ENCODE measurements at places on chromosomes 13 and 19.

DNA sequence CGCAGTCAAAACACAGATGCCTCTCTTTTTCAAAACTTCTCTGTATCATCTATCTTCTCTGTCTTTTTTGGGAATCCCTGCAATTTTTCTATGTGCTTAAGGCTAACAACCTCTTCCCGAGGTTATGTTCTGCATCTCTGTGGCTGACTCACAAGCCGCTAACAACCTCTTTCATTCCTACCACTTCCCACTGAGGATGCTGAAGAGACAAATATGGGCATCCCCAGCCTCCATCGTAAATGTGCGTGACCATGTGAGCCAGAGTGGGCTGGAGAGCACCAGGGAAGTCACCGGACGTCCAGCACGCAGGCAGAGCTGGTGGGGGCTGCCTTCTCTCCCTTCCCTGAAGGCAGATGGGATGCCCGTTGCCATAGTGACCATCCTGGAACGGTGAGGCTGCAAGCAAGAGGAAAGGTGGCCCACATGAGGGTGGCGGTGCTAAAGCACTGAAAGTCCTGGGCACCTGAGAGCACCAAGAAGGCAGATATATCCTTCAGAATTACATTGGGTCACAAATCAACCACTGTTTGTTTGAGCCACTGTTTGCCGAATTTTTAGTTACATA, 122.8 kb downstream of the SHISA2 start:
- DNase-seq: no peak

DNA sequence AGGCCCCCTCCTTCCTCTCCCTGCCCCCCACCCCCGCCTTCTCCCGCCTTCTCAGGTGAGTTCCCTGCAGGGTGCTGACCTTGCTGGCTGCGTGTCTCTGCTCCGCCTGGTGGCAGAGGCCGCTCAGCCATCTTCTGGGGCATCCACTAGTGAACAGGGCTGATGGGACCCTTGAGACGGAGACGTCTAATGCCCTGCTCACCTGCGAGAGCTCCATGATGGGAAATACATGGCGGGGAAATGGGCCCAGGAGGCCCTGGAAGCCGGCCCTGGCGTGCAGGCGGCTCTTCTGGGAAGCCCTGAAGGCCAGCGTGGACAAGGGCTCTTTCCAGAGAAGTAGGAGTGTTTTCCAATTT, 15.2 kb upstream of the F7 start:
- no peak for DNase-seq

DNA sequence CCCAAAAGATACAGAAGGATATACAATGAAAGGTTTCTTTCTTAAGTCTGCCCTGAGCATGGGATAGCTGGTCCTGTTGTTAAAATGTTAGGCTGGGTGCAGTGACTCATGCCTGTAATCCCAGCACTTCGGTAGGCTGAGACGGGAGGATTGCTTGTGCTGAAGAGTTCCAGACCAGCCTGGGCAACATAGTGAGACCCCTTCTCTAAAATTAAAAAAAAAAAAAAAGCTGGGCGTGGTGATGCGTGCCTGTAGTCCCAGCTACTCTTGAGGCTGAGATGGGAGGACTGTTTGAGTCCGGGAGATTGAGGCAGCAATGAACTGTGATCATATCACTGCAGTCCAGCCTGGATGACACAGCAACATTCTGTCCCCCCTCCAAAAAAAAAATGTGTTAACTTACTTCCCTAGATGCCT, 52.5 kb upstream of the SHKBP1 start:
- no peak for DNase-seq

- no peak for DNase-seq
Measured at GRCh38 chr19:16330368-16330801, 5.8 kb downstream of the KLF2 start.

DNA sequence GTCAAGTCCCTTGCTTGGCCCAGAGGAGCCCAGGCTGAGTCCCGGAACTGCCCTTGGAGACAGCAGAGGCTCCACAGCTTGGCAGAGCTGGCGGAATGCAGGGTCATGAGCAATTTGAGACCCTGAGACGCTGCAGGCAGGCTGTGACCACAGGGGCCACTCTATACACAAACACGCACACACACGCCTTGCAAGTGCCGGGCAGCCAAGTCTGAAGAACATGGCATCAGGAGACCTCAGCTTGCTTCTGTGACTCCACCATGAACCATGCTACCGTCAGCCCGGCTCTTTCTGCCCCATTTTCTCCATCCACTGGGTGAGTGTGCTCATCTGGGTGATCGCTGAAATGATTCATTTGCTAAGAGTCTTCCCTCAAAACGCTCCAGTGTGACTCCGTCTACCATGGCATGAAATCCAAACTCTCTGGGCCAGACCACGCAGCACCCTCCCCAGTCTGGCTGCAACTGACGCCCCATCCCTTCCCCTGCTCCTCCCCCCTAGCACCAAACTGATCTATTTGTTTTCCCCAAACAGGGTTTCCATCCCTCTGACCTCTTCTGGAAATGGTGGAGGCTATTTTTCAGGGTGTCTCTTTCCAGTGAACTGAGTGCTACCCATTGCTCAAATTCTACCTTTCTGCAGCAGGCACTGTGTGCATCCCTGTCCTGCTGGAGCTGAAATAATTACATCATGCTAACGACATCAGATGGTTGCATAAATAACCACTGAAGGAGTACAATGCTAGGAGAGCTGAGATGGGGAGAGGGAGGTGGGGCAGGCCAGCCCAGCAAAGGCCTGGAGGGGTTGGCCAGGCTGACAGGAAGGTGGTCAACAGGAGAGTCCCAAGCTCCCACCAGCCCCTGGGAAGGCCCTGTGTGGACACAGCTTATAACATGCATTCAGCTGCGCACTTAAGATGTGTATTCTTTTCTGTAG, 3.1 kb downstream of the CARS2 start:
- DNase-seq: no peak

GRCh38 chr19:39617745-39618144, 15.4 kb downstream of the LGALS13 start:
- DNase-seq: no peak

GRCh38 chr13:110377178-110377825, 70.2 kb downstream of the COL4A2 start:
- DNase-seq: no peak

DNA sequence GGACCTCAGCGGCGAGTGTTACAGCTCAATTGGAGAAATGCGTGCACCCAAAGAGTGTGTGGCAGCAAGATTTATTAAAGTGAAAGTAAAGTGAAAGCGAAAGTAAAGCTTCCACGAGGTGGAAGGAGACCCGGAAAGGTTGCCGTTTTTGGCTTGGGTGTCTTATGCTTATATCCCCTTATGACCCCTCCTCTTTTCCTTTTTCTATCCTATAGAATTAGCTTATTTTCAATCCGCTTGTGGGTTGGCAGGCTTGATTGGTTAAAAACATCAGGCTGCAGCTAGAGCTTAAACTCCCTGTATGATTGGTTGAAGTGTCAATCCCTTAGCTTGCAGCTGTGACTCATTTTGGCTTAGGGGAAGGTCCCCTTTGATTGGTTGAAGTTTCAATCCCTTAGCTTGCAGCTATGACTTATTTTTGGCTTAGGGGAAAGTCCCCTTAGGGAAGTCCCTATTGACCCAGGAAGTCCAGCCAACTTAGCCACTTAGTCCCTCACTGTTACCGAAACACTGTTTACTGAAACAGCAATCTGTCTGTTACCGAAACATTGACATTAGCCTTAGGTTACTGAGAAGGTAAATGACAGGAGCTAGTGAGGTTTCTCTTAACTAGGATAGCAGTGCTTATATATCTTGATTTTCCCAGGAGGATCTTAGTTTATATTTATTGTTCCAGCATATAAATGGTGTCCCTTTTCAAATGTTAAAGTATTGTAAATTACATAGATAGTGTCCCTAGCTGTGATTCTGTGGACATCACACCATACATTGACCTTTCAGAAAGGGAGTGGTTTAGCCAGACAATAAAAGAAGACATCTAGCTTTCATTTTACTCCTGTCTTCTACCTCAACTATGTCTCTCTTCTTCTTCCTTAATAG, 575.8 kb downstream of the DACH1 start:
- no peak for DNase-seq

- DNase-seq: no peak
Measured at GRCh38 chr19:21308773-21309172, 20.4 kb downstream of the ZNF708 start.

- no peak for DNase-seq
Measured at GRCh38 chr19:1478934-1479707, at the start of gene C19orf25. Gene C19orf25, minus strand, starts transcription at chr19:1479215. Its CDS starts 312 bp downstream, at chr19:1478903.

- no peak for DNase-seq
Measured at GRCh38 chr13:111957913-111958450, 109.0 kb upstream of the SOX1 start.

DNA sequence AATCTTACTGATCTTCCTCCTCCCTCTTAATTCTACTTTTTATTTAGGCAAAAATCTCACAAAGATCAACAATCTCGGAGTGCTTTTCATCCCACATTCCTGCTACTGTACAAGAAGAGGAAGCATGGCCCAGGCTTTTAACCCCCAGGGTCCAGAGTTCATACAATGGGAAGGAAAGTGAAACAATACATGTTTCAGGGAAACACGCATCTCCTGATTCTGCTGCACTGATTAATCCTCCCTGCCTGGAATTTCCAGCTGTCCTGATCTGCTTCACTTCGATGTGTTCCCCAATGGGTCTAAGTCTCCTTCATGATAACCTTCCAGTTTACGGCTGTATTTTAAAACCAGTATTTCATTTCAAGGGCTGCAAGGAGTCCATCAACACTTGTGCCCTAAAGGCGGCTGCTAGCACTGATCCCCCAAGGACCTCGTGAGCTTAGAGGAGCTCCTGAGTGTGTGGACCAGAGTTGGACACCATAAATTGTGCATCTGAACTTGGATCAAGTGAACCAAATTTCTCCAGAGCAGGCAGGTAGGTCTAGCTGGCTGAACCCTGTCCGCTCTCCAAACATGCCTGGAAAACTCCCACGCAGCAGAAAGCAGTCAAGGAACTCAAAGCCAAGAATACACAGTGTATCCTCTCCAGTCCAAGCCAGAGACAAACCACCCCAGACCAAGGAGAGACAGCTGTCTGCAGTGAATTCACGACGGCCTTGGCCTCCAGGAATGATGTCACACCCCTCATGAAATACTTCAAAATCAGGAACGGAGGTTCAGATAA, 44.3 kb downstream of the COL4A1 start:
- peak; percentile 86 for DNase-seq

DNA sequence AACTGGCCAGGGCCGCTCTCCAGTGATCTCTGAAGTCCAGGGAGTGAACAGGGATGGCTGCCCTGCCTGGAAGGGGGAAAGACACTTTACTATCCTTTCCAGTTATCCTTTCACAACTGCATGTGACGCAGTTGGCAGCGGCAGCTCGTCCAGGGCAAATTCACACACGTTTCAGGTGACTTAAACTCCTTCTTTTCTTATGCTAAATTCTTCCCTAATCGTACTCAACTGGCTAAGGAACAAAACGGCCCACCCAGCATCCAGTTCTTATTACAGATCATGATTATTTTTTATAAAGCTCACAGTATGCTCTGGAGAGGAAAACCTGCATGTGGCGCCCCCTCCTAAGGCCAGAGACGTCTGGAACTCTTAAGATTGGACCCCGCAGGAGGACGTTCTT, 767.1 kb downstream of the UQCRFS1 start:
- no peak for DNase-seq

DNA sequence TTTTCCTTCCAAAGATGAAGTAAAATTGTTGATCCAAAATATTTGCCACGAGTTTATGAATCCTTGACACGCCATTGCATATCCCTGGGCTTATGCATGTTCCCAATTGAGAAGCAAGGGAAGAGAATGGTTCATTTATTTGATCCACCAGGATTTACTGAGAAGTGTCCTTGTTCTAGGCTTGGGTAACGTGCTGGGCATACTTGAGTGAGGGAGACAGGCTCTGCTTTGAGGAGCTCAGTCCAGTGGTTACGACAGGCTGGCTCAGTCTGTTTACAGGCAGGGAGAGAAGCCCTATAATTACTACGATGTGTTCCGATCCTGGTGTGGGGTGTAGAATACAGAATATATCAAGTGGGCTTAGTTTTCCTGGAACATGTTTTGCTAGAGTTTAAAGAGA, 6.3 kb upstream of the PNMA8C start:
- no peak for DNase-seq

DNA sequence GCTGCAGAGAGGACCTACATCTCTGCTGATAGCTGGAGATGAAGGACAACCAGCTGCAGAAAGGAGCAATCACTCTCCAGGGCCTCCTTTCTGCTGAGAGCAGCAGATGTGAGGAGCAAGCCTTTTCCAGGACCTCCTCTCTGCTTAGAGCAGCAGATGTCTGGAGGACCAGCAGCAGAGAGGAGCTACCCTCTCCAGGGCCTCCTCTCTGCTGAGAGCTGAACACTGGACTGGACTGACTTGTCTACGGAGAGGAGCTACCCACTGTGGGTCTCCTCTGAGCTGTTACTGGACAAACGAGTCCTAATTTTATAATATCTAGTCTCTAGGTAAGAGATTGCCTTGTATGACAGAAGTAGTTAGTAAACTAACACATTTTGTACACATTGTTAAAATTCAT, 40.8 kb upstream of the FLT1 start:
- DNase-seq: no peak

GRCh38 chr13:99990126-99990977, 8.8 kb downstream of the ZIC2 start:
- DNase-seq: no peak

DNA sequence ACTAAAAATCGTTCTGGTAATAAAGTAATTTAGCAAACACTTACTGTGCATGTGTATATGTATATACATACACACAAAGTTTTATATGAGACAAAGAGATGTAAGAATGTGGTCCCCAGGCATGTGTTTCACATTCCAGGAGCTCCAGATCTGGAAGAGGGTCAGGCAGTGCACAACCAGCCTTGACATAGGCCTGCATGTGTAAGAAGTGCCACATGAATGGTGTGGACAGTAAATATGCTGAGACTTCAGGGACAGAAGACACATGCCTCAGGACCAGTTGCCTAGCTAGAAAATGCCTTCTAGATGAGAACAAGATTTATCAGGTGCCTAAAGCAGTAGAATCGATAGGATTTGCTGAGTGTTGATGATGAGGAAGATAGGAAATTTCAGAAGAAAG, 76.4 kb downstream of the FRY start:
- DNase-seq: no peak

- DNase-seq: no peak
Measured at GRCh38 chr19:48258350-48258749, 2.6 kb upstream of the CARD8 start.

- DNase-seq: no peak
Measured at GRCh38 chr13:43698009-43698408, 88.8 kb downstream of the ENOX1 start.

- DNase-seq: no peak
Measured at GRCh38 chr19:41263042-41263849, 926 bp upstream of the HNRNPUL1 start.

GRCh38 chr19:50712833-50713232, 6.8 kb downstream of the SHANK1 start:
- DNase-seq: no peak

- DNase-seq: no peak
Measured at GRCh38 chr19:19477705-19478383, 37.5 kb downstream of the TSSK6 start.

DNA sequence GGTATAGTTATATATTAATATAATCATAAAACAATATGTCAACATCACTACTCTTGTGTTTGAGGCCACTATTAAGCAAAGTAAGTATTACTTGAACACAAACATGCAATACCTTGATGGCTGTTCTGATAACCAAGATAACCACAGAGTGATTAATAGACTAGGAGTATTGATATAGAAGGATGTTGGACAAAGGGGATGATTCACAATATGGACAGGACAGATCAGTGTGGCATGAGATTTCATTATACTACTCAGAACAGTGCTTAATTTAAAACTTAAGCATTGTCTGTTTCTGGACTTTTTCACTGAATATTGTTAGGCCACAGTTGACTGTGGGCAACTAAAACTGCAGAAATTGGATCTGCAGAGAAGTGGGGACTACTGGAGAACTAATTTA, 384.2 kb downstream of the SLITRK1 start:
- DNase-seq: no peak
